Osteocyte (in vitro differentiated cells): ENCODE measurements at places on chromosomes 4 and X. TPM values are rescaled to one million over a fixed set of nuclear protein-coding genes. Genes with fewer than 3 reads are reported as not detected.

The ZMAT1 gene
- total RNA-seq = 4.6 and 4.9 TPM in 2 replicates

The ALAS2 gene
- not detected in 2 replicates for total RNA-seq

DNA sequence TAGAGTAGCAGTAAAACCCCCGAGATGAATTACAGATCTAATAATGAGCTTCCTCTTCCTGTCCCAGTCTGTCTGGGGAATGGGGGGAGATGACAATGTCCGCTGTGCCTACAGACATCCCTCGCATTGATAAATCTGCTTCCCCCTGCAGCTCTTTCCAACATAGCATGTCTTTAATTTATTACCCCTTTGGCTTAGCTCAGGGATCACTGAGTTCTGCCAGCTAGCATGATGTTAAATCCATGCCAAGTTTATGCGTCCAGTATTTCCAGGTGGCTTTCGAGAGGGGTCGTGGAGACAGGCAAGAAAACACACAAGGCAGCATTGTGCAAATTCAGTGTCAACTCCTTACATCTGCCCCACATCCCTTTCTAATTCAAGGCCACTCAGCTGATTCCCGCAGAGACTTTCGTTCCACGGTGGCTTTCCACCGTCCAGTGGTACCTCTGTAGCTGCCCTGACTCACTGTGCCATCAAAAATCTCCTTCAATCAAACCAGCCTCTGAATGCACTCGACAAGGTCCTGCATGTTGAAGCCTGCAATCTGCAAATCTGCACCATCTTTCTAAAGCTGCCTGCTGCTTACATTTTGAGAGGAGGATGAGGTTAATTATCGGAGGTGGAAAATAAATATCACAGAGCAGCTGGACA is 75.1 kb downstream of the MXRA5 start:
- H3K27ac ChIP-seq = peak overlapping the region; percentile 87
- no peak for DNase-seq
- H3K36me3 ChIP-seq = peaks cover 11% of the 10 kb centered on the region
- no peaks in the 10 kb centered on the region for H3K27me3 ChIP-seq
- H3K4me3 ChIP-seq = peak overlapping the region; percentile 47
- peaks cover 50% of the 10 kb centered on the region for H3K4me1 ChIP-seq

DNA sequence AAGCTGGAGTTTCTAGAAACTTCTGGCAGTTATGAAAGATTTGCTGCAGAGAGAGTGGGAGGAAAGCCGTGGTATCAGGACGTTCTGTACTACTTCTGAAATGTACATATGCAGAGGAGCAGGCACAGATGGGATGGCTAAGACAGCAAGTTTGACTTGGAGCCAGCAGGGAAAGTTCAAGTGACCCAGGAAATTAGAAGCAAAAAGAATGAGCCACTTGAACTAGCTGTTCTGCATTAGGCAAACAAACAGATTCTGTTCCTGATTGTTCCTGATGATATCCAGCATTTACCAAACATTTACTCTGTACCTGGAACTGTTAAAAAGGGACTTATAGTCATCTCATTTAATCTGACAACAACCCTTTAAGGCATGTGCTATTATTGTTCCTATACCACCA is 41.4 kb upstream of the CXCL13 start:
- no peaks in the 10 kb centered on the region for H3K4me1 ChIP-seq
- H3K4me3 ChIP-seq = no peak overlapping the region
- no peak for DNase-seq
- no peak overlapping the region for H3K27ac ChIP-seq
- peaks cover 25% of the 10 kb centered on the region for H3K27me3 ChIP-seq
- H3K36me3 ChIP-seq = no peaks in the 10 kb centered on the region

- H3K4me3 ChIP-seq = no peak overlapping the region
- no peaks in the 10 kb centered on the region for H3K36me3 ChIP-seq
- H3K4me1 ChIP-seq = peaks cover 19% of the 10 kb centered on the region
- peak overlapping the region; percentile 75 for H3K27ac ChIP-seq
- no peak for DNase-seq
Measured at GRCh38 chr4:137960371-137961050, 281.6 kb downstream of the SLC7A11 start.
